DMS79 treated with DMSO at 0.1 percent for 48 hours (cell line): ENCODE measurements at places on chromosomes 1 and 21.

DNA sequence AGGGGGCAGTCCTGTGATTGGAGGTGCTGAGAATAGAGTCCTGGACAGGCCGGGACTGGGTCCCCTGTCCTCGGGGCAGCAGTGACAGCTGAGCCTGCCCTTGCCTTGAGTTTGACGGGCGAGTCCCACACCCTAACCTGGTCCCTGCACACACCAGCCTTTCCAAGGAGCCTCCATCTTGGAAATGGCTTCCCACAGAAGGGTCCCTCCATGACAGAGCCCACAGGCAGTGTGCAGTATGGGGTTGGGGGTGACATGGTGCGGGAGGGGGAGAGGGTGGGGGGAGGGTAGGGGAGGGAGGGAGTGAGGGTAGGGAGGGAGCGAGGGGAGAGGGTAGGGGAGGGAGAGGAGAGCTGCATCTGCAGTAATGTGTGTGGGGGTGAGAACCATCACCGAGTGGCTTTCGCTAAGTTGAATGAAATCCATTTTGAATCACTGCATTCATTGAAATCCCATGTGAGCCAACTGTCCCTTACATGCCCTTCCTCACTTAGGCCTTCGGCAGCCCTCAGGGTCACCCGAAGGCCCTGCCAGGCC, 10.1 kb upstream of the TMEM52 start:
- DNase-seq, result no peak

GRCh38 chr1:44077421-44077820, 41.2 kb upstream of the KLF17 start:
- DNase-seq, result no peak

- DNase-seq, result no peak
Measured at GRCh38 chr1:208577381-208577905, 333.3 kb upstream of the PLXNA2 start.

- DNase-seq, result peak; percentile 67
Measured at GRCh38 chr1:208835097-208835463, 590.9 kb upstream of the PLXNA2 start.

- DNase-seq, result no peak
Measured at GRCh38 chr1:43791243-43791642, 83.9 kb downstream of the ST3GAL3 start.

GRCh38 chr1:209526137-209526536, 57.4 kb upstream of the CAMK1G start:
- DNase-seq, result no peak

DNA sequence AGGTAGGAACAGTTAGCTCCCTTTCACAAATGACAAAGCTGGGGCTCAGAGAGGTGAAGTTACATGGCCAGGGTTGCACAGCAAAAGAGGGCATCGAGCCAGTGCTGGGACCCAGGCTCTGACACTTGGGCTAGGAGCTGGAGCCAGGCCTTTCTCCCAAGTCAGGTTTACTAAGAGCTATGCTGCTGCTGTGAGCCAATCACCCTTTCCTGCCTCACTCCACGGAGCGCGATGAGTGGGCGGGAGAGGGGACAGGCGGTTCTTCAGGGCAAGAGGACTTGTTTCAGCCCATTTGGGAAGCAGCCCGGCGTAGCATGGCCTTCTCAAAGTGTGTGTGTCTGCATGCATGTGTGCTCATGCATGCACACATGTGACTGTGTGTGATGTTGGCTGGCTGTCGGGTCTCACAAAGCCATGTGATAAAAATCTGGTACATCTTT, 10.6 kb downstream of the ID3 start:
- peak; percentile 91 for DNase-seq

DNA sequence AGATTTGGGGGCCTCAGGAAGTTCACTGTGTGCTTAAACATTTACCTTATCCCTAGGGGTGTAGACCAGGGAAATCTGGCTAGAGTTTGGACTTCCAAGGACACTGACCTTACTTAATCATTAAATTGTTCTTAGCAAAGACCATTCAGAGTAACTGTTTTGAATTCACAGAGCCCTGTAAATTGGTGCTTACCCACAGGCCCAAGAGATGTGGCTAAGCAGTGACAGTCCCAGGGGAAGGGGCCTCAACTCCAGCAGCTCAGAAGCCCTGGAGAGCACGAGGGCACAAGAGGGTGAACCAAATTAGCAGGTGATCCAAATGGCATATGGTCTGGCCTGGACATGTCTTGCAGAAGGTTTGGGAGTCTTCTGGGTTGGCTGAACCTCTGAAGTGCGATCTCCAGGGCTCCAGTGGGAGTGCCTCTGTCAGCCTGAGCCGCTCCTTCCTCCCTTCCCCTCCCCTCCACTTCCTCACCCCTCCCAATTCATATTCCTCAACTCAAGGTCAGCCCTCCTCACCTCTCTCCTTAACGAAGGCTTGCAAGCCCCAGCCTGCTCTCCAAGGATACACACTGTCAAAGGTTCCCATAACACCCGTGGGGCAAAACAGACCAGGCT, 4.3 kb downstream of the PAQR7 start:
- DNase-seq, result no peak

DNA sequence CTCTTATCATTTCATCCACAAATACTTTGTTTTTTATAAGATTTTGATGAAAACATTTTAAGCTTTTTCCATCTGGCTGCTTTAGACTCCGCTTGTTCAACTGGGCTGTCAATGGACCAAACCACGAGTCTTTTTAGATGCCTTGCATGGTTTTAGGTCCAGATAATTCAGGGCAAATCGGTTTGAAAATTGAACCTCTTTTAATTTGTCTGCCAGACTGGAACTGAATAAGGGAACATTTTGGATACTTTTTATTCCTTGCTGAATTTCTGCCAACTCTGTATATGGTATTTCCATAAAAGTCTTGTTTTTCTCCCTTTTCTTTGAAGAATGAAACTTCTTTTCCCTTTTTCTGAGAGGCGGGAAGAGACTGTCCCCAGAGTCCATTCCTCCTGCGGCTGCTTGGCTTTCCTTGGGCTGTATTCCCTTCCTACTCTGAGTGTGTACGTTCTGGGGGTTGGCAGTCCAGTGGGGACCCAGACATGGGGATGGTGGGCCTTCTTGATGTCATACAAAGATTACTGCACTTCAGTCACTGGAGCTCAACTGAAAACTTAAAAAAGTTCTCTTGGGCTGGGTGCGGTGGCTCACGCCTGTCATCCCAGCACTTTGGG, 46.5 kb upstream of the CNN3 start:
- DNase-seq, result no peak

DNA sequence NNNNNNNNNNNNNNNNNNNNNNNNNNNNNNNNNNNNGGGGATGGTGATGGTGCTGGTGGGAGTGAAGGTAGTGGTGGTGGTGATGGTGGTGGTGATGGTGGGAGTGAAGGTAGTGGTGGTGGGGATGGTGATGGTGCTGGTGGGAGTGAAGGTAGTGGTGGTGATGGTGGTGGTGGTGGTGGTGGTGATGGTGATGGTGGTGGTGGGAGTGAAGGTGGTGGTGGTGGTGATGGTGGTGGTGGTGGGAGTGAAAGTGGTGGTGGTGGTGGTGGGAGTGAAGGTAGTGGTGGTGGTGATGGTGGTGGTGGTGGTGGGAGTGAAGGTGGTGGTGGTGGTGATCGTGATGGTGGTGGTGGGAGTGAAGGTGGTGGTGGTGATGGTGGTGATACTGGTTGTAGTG, 93.6 kb downstream of the CRYAA start:
- DNase-seq, result no peak

- no peak for DNase-seq
Measured at GRCh38 chr1:7233646-7234470, 448.6 kb downstream of the CAMTA1 start.

- no peak for DNase-seq
Measured at GRCh38 chr1:117433943-117434342, 66.7 kb downstream of the MAN1A2 start.

GRCh38 chr1:97824200-97824599, 96.6 kb downstream of the DPYD start:
- DNase-seq, result no peak

DNA sequence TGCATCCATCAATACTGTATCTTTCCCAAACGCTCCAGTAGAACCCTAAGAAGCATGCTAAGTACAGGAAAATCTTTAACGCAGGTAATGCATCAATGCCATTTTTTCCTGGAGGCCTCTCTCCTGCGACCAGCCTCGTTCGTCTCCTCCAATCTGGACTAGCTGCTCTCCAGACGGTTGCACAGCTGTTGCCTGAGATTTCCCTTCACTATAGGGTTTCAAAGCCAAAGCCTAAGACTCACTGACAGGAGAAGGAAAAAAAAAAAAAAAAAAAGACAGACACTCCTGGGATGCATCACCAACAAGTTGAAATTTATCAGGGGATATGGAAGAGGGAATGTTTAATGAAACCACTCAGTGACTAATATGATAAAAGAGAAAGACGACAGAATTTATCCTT, 93.0 kb downstream of the APP start:
- no peak for DNase-seq

DNA sequence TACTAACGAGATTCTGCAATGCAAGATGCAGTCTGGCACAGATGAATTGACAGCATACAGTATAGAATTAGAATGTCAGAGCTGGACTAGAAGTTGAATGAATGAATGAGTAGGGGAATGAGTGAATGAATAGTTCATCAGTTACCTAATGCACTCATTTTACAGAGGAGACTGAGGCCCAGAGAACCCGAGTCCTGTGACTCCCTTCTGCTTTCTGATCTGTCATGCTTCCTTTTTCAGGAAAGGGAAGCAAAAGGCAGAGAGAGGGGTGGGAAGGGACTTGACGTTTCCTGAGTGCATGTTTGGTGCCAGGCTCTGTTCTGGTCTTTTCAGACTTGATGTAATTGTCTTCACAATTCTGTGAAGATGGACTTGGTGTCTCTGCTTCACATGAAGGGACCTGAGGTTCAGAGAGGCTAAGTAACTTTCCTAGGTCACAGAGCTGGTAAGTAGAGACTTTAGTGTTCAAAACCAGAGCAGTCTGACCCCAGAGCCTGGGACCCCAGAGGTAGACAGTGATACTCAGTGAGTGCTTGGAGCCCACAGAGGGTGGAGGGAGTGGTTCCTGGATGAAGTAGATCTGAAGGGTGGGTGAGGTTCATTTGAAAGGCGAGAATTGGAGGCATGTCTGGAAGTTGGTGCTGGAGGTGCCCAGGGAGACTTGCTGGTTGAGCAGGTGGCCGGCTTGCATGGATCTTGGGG, 8.0 kb upstream of the MEX3A start:
- DNase-seq, result no peak

DNA sequence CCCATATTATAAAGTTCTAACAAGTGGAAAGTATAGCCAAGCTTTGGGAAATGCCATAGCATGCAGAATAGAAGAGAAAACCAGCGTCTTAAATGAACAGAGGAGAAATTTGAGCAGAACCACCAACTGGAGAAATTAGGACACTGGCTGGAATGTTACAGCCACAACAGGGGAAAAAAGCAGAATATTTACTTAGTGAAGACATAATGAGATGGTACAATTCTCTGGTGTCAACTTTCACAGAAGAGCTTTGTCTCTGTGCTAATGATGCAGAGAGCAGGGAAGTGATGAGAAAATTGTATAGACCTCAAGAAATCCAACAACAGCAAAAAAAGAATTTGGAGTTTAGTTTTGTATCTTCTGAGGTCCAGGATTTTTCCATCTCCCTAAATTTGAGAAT, 249.7 kb downstream of the KIF26B start:
- no peak for DNase-seq

- no peak for DNase-seq
Measured at GRCh38 chr1:109914587-109915240, 4.1 kb downstream of the CSF1 start.

DNA sequence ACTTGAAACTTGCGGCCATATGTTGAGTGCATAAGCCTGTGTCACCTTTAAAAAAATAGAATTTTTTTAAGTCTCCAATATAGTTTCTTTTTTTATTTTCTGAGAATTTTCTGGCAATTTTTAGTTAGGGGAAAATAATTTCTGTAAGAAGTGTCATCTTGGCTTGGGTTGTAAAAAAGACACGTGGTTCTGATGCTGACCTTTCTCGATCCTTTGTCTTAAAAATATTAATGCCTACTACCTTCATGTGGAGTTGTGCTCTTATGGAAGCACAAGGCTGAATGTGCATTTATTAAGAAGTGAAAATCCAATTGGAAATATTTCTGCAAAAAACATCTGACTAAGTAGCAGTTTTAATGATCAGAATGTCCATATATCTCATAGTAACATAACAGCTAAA, 3.5 kb downstream of the ELAVL4 start:
- DNase-seq, result no peak

- no peak for DNase-seq
Measured at GRCh38 chr1:29519108-29519787, 282.9 kb downstream of the PTPRU start.

DNA sequence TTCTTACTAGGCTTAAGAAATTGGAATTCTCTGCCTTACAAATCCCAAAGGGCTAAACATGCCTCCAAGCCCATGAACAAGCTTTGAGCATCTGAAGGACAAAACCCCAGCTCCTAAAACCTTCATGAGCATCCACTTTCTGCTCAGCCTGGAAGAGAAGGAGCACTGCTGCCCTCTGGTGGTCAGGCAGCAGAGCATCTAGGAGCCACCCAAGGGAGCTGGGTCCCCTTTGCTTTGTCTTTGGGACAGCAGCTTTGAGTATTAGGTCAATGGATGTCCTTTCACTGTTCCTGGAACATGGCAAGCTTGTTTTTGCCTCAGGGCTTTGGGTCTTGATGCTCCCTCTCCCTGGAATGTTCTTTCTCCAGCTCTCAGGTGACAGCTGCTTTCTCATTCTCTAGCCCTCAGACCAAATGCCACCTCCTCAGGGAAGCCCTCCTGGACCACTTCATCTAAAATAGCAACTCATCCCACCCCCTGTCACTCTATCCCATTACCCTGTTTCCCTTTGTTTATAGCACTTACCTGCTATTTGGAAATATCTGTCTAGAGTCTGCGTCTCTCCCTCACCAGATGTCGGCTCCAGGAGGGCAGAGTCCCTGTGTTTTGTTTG, 25.7 kb downstream of the RAB7B start:
- peak; percentile 86 for DNase-seq

DNA sequence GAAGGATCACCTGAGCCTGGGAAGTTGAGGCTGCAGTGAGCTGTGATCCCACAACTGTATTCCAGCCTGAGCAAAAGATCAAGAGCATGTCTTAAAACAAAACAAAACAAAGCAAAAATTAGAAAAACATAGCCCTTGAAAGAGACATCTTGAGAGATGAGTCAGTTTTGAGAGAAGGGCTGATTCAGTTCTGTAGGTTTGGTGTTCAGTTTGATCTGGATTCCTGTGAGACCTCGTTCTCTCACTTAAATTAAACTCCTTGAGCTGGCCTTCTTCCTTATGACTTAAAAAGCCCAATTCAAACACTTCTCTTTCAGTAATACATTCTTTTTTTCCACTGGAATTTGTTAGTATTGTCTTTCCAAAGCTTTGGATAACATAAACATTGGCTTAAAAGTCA, 164.2 kb downstream of the NRIP1 start:
- no peak for DNase-seq
